ENCODE measurements at places on chromosomes 2 and 18. TPM values are rescaled to one million over a fixed set of nuclear protein-coding genes. Genes with fewer than 3 reads are reported as not detected.

The GALNT13 gene
- total RNA-seq, result not detected

The UCN gene
- not detected for total RNA-seq

The SNTG2 gene
- total RNA-seq, result not detected

The NR4A2 gene
- total RNA-seq, result 0.54 TPM

The COL4A4 gene
- total RNA-seq, result under 0.01 TPM

The METTL4 gene
- 8.4 TPM for total RNA-seq

The TMEFF2 gene
- total RNA-seq, result not detected

The BOLL gene
- not detected for total RNA-seq

The ABCG5 gene
- not detected for total RNA-seq

The TWIST2 gene
- total RNA-seq, result 0.20 TPM

The SLC8A1 gene
- 0.34 TPM for total RNA-seq

The GALNT14 gene
- total RNA-seq, result 2.1 TPM

The CGREF1 gene
- 1.5 TPM for total RNA-seq

The TTR gene
- not detected for total RNA-seq

The IAH1 gene
- 44.8 TPM for total RNA-seq

The RAB17 gene
- total RNA-seq, result 0.49 TPM

The COLEC11 gene
- total RNA-seq, result not detected

The FSIP2 gene
- total RNA-seq, result 0.20 TPM

The MAPK4 gene
- not detected for total RNA-seq

The TUBA4A gene
- total RNA-seq, result 13.6 TPM

The CPO gene
- not detected for total RNA-seq

The OR6B2 gene
- not detected for total RNA-seq

The ICOS gene
- total RNA-seq, result not detected

The SERPINB5 gene
- not detected for total RNA-seq

The SLC30A3 gene
- total RNA-seq, result 3.4 TPM

The ALK gene
- not detected for total RNA-seq

The IL36G gene
- total RNA-seq, result not detected

The CD8A gene
- not detected for total RNA-seq

The CRIM1 gene
- 620 TPM for total RNA-seq

The ID2 gene
- total RNA-seq, result 90.1 TPM

The CTNNA2 gene
- total RNA-seq, result not detected

The VWA3B gene
- total RNA-seq, result not detected

The HOXD1 gene
- total RNA-seq, result 3.7 TPM

The RNU2-63P gene
- total RNA-seq, result under 0.01 TPM

The BBS5 gene
- total RNA-seq, result 3.5 TPM

The HOXD8 gene
- 24.1 TPM for total RNA-seq

The STAT4 gene
- not detected for total RNA-seq

The ASXL3 gene
- total RNA-seq, result not detected

The HK2 gene
- 4.0 TPM for total RNA-seq

The C2orf15 gene
- not detected for total RNA-seq

The PROM2 gene
- under 0.01 TPM for total RNA-seq

The ZNF2 gene
- 1.8 TPM for total RNA-seq

The NCKAP1 gene
- 119 TPM for total RNA-seq

The GPAT2 gene
- 7.6 TPM for total RNA-seq

The LIMS4 gene
- total RNA-seq, result 6.3 TPM

The ROCK1 gene
- 20.4 TPM for total RNA-seq

The RESP18 gene
- not detected for total RNA-seq
